ENCODE measurements at places on chromosomes 5 and 9.

DNA sequence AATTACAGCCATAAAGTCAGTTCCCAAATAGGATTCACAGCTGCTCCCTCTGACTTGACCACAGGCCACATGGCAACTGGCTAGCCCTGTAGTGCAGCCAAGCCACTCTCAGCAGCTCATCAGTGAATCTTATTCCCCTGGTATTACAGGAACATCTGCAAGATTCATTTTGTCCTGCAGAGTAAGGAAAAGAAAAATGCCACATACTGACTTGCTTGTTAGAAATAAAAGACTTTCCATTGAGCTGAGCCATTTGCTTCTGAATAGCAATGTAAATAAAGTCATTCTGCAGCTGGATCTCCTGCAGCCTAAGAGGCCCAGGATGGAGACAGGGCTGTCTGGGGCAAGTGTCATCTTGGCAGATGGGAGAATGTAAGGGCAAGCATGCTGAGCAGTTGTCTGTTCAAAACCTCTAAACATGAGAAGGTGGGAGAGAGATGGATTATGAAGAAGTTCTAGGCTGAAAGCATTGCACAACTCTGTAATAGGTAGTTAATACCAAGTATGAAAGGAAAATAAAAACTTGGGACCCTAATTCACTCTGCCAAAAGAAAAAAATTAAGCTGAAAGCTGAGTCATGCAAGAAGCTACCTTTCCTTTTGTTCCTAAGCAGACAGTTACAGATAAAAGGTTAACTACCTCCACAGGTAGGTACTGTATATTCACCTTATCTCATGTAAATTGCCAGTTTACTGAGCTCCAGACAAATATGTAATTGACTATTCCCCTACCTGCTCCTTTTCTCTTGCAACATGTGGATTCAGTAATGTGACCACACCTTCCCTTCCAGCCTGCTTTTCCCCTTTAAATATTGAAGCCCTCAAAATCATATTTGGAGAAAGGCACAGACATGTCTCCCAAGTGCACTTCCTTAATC, 244.4 kb upstream of the RAI14 start:
- DNase-seq, result no peak

- DNase-seq, result no peak
These were observed 31.0 kb upstream of the GARNL3 start for GRCh38 chr9:127233550-127233949.

DNA sequence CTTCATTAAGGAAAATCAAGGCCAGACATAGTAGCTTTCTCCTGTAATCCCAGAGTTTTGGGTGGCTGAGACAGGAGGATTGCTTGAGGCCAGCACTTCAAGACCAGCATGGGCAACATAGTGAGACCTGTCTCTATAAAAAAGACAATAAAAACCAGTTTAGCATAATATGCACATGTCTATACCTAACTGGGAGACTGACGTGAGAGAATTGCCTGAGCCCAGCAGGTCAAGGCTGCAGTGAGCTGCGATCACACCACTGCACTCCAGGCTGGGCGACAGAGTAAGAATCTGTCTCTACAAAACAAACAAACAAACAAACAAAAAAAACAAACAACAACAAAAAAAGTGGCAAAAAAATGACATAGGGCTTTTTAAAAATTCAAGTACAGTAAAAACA, 820.8 kb downstream of the MTRR start:
- DNase-seq, result no peak

GRCh38 chr9:17402309-17402708, 176.6 kb upstream of the SH3GL2 start:
- no peak for DNase-seq

DNA sequence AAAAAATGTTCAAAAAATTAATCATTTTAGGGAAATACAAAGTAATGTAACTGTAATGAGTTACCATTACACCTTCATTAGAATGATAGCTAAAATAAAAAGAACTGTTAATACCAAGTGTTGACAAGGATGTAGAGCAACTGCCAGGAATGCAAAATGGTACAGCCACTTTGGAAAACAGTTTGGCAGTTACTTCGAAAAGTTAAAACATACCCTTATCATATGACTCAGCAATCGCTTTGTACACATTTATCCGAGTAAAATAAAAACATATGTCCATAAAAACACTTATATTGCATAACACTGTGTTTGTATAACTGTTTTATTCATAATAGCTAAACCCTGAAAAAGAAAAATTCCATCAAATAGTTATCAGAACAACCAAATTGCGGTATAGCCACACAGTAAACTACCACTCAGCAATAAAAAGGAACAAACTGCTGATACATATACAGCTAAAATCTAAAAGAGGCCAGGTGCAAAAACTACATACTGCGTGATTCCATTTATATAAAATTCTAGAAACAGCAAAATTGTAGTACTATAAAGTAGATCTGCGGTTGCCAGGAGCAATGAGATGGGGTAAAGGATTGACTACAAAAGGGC, 61.7 kb downstream of the RFX3 start:
- DNase-seq, result no peak

DNA sequence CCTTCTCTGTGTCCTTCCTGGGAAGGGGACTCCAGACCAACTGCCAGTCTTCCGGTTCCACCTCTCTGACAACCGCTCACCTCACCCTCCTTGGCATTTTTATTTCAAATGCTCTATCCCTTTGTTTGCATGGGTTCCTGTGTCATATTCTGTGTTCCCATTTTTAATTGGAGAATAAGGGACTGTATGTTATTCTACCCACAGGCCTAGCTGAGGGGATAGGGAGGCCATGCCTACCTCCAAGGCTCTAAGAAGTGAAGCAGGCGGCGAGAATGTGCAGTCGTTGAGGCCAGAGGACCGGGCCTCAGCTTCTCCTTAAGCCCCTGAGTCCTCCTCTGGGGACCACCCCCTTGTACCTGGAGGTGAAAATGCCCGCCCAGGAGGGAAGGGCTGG, 936 bp upstream of the WDR5 start:
- no peak for DNase-seq

- DNase-seq, result no peak
These were observed 134.5 kb upstream of the SEMA6A start for GRCh38 chr5:116709082-116709481.

- DNase-seq, result no peak
These were observed 302.1 kb downstream of the PARP8 start for GRCh38 chr5:50968356-50969149.

- DNase-seq, result peak; percentile 73
These were observed 453.8 kb upstream of the ZNF608 start for GRCh38 chr5:125199968-125200865.

GRCh38 chr9:124343533-124344290, 71.5 kb downstream of the PSMB7 start:
- no peak for DNase-seq

GRCh38 chr9:36007316-36007708, 29.4 kb upstream of the RECK start:
- no peak for DNase-seq

DNA sequence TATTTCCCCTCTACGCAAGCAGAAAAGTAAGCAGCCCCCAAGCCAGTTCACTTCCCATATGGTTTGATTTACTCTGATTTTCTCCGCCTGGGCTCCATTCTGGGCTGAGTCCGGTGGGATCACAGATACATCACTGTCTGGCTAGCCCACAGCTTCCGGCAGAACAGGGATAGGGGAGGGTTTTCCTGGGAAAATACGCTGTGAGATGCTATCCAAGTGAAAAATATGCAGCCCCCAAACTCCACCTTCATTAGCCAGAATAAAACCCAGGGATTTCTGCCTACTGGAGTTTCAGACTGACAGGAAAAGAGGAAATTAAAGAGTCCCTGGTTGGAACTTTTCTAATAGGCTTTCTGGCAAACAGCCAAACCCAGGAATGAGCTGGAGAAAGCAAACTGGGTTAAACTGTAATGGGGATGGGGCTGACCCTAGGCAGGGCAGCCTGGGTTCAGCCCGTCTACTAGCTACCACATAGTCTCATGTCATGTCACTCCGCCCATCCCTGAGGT, 16.9 kb upstream of the NIPAL4 start:
- no peak for DNase-seq

DNA sequence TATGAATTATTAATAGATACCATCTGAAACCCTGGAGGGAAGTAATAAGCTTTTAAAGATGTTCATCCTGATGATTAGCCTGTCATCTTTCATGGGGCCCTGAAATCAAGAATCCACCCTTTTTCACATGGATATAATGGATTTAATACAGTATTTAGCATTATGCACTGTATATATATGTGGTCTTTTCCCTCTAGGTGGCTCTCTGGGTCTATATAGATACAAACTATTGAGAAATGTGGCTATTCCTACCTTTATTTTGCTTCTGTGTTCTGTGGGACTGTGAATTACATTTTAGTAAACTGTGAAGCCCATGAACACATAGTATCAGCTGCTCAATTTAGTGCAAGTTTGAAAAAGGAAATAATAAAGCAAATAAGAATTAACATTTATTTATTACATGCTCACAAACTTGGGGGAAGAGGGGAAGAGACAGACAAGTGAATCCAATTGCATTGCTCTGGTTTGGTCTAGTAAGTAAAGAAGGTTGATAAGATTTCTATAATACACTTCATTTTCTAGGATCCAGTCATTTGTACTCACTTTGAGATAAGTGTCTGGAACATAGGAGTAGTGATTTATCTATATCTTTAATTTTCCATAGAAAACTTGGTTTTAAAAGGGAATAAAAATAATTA, 112.2 kb downstream of the SCAMP1 start:
- DNase-seq, result no peak

GRCh38 chr5:38441453-38442246, 114.8 kb downstream of the LIFR start:
- peak; percentile 83 for DNase-seq

GRCh38 chr9:115121181-115121580, 3.2 kb upstream of the TNC start:
- DNase-seq, result no peak

DNA sequence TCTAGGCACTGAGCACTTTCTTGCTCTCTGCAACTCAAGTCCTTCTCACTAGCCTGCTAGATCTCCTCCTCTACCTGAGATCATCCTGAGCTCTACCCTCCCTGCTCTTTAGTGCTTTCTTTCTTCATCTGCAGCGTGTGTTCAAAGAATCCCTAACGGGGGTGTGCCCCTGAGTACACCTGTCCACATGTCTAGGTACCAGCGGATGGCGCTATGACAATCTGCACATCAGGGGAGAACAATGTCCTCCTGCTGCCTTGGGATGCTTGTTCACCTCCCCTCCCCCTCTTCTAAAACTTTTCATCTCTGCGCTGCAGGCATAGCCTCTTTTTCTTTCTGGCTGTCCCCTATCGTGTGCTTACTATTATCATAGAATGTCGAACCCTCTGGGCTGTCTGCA, 42.7 kb downstream of the PTPN3 start:
- no peak for DNase-seq

DNA sequence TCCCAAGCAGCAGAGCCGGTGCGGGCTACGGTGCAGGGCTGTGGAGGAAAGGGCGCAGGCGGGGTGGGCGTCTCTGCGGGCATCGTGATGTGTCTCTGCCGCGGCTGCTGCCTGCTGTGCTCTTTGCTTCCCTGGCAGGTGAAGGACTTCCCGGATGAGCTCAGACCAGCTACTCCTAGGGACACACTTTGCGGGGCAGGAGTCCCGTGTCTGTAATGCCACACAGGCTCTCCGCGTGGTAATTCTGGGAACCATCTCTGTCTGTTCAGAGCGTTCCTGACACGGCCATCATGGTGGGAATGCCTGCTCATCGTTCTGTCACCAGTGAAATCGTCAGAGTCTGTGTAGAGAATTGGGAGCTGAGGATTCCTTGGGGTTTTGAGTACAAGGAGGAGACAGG, 235.5 kb downstream of the FANCC start:
- no peak for DNase-seq

GRCh38 chr9:120946259-120946658, 19.7 kb upstream of the TRAF1 start:
- no peak for DNase-seq

- DNase-seq, result no peak
These were observed 300.8 kb downstream of the TRIM32 start for GRCh38 chr9:116987721-116988485.

- peak; percentile 80 for DNase-seq
These were observed 99.0 kb downstream of the MUSK start for GRCh38 chr9:110767559-110768063.
